Cardiac muscle cell (in vitro differentiated cells and primary cell): ENCODE measurements at places on chromosomes 4 and X. TPM values are rescaled to one million over a fixed set of nuclear protein-coding genes. Genes with fewer than 3 reads are reported as not detected.
A peak's percentile ranks its signal among the peaks of the same experiment; 100 is the strongest.

Gene SCML1
- total RNA-seq, result 4.5 and 5.4 TPM in 2 replicates

Gene SPOCK3
- total RNA-seq, result 2.1 and 4.6 TPM in 2 replicates

Gene MAGED4B
- total RNA-seq, result 25.0 and 32.1 TPM in 2 replicates

Gene EFHC2
- total RNA-seq, result 2.2 and 6.5 TPM in 2 replicates

Gene PCDH7
- total RNA-seq, result 146 and 206 TPM in 2 replicates

Gene PABPC4L
- total RNA-seq, result 3.8 and 7.1 TPM in 2 replicates

Gene ZNF711
- total RNA-seq, result 11.4 and 21.8 TPM in 2 replicates

Gene FDCSP
- total RNA-seq, result not detected in 2 replicates

Gene DMD
- total RNA-seq, result 41.3 and 90.7 TPM in 2 replicates

DNA sequence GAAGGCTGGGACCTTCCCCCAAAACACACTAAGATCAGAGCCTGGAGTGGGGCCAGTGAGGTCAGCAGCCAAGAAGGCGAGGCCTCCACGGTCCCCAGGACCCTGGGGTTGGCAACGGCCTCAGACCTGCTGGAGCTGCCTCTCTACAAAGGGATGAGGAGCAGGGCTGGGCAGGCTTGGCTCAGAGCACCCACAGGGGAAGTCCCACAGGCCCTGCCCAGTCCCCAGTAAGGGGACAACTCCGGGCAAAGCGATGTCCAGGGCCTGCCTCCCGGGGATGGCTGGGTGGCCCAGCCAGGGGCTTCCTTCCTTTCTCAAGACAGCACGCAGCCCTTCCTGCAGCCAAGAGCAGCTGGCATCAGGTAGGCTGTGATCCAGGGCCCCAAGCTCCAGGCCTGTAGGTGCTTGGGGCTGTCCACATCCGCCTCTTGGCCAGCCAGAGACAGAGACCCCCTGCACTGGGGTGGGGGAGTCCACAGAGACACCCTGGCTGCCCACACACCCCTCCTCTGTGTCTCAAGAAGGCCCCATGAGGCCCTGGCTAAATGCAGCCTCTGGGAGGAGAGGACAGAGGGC lies 5.7 kb downstream of the MXD4 start:
- no peaks in the 10 kb centered on the region for H3K27me3 ChIP-seq
- peaks cover 5% of the 10 kb centered on the region for H3K36me3 ChIP-seq
- no peak overlapping the region for H3K4me3 ChIP-seq
- H3K27ac ChIP-seq, result no peak overlapping the region

DNA sequence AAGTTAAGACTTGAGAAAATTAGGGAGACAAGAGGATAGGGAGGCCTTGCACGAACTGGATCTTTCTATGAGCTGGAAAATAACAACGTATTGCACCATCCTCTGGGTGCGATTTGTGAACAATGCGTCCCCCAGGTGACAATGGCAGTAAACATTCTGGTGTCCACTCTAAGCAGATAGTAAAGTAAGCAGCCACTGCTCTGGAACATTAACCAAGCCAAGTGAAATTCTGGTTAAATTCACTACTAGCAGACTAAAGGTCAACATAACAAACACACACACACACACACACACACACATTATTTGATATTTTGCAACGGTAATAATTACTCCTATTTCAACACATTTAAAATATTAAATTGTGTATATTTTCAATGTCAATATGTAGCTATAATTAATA lies 242.2 kb upstream of the DCAF8L1 start:
- no peak overlapping the region for H3K27ac ChIP-seq
- DNase-seq, result no peak
- no peaks in the 10 kb centered on the region for H3K36me3 ChIP-seq
- H3K4me3 ChIP-seq, result no peak overlapping the region
- no peaks in the 10 kb centered on the region for H3K27me3 ChIP-seq

DNA sequence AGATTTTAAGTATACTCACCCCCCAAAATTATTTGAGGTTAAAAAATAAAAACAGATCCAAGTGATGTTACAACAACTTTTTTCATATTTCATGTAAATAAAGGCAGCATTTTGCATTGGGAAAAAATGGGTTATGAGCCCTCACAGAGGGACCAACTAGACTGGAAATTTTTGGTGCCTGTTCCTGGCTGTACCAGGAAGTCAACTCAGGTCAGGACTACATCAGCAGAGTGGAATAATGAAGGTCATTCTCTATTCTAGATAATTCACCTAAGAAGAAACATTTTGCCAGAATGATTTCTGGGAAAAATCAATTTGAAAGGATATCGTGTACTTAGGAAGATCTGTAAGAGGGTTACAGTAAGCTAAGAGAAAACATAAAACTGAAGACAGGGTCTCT lies 66.8 kb downstream of the CORIN start:
- H3K27ac ChIP-seq, result peak overlapping the region; percentile 16
- no peaks in the 10 kb centered on the region for H3K27me3 ChIP-seq
- no peaks in the 10 kb centered on the region for H3K36me3 ChIP-seq
- peaks cover 33% of the 10 kb centered on the region for H3K4me1 ChIP-seq
- no peak for DNase-seq

DNA sequence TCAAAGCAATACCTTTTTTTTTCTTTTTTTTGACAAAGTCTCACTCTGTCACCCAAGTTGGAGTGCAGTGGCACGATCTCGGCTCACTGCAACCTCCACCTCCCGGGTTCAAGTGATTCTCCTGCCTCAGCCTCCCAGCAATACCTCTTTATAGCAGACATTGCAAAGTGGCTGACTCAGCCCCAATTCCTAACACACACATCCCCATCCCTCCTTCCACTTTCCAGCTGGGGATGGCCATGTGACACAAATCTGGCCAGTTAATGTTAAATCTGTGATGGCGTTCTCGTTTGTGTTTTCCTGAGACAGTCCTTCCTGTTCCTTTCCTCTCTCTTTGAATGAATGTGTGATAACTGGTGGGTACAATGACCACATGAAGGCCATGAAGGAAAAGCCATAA lies 276.2 kb upstream of the KLF3 start:
- H3K4me1 ChIP-seq, result peaks cover 7% of the 10 kb centered on the region
- DNase-seq, result peak; percentile 61
- H3K36me3 ChIP-seq, result no peaks in the 10 kb centered on the region
- no peaks in the 10 kb centered on the region for H3K27me3 ChIP-seq
- no peak overlapping the region for H3K27ac ChIP-seq

DNA sequence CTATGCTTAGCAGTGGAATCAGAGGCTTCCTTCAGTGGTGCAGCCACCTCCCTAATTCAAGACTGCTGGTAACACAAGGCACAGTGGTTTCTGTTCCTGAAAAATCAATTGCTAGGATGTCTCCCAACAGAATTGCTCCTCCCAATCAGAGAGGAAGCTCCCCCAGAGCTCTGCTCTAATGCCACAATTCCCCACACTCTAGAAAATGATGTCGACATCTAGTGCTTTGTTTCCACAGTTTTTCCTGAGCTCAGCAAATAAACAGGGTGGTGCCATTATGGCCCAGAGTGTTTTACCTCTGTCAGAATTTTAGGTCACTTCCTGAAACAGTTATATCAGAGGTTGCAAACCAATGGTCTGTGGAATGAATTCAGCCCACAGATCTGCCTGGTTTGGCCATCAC lies 24.7 kb downstream of the TAB3 start:
- H3K27ac ChIP-seq, result no peak overlapping the region
- H3K27me3 ChIP-seq, result no peaks in the 10 kb centered on the region
- peak; percentile 16 for DNase-seq
- H3K36me3 ChIP-seq, result no peaks in the 10 kb centered on the region

- no peaks in the 10 kb centered on the region for H3K4me1 ChIP-seq
- no peak overlapping the region for H3K4me3 ChIP-seq
- no peaks in the 10 kb centered on the region for H3K27me3 ChIP-seq
- H3K27ac ChIP-seq, result no peak overlapping the region
- no peak for DNase-seq
These were observed 251.2 kb downstream of the CFAP299 start for GRCh38 chr4:80586716-80587115.

GRCh38 chr4:163966612-163967011 lies 472.1 kb downstream of the TMA16 start:
- DNase-seq, result no peak
- no peaks in the 10 kb centered on the region for H3K27me3 ChIP-seq
- no peaks in the 10 kb centered on the region for H3K36me3 ChIP-seq
- no peak overlapping the region for H3K4me3 ChIP-seq
- H3K4me1 ChIP-seq, result peaks cover 6% of the 10 kb centered on the region
- H3K27ac ChIP-seq, result no peak overlapping the region

DNA sequence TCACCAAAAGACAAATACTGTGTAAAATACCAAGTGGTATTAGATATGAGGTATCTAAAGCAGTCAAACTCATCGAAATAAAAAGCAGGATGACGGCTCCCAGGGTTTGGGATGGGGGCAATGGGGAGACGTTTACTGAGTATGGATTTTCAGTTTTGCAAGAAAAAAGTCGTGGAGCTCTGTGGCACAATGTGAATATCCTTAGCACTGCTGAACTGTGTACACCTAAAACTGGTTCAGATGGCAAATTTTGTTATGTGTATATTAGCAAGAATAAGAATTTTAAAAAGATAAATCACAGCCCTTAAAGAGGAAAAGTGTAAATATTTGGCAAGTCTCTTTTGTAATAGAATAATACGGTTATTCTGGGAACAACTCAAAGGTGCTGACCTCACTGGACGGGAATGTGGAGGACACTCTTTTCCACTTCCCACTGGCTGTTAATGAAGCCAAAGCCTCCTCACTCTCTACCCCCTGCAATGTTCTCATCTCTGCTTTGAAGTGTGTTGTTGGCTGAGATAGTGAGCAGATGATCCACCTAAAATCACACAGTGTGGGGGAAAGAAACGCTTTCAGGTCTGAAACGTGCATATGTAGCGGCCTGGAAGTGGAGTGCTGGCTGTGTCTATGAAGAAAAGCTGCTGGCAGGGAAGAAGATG lies 49.2 kb downstream of the SEL1L3 start:
- no peak overlapping the region for H3K4me3 ChIP-seq
- H3K27me3 ChIP-seq, result no peaks in the 10 kb centered on the region
- no peak for DNase-seq
- no peaks in the 10 kb centered on the region for H3K4me1 ChIP-seq
- no peak overlapping the region for H3K27ac ChIP-seq

GRCh38 chr4:123807187-123807586 lies 410.6 kb downstream of the SPRY1 start:
- peaks cover 8% of the 10 kb centered on the region for H3K4me1 ChIP-seq
- no peak overlapping the region for H3K27ac ChIP-seq
- no peaks in the 10 kb centered on the region for H3K36me3 ChIP-seq
- DNase-seq, result no peak
- no peaks in the 10 kb centered on the region for H3K27me3 ChIP-seq

DNA sequence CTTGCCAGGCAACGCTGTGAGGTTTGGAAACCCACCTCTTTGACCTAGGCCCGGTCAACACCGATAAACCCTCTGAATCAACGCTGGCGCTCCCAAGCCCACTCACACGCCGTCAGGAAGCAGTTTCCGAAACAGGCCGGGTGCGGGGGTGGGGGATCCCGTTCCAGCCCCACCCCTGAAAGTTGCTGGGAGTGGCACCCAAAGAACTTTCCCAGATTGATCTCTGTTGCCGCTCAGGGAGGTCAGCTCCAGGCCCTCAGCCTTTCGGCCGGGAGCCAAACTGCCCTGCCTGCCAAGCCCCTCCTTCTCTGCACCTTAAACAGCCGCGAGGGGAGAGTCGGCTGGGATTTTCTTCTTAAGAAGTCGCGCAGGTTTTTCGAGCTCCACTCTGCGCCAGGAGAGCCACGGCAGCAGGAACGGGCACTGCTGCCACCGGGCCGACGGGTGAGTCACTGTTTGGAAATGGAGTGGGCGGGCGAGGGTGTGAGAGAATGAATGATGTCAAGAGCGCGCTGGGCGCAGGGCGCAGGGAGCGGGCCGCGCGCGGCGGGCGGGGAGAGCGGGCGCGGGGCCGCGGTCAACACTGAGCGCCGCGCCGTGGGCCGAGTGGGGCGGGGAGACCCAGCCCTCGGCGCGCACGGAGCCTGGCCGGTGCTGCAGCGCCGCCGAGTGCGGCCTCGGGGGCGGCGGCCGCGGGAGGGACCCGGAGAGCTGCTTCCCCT lies at the start of gene SGMS2:
Gene SGMS2, plus strand, starts transcription at position 583 of the 722 bp plus-strand sequence. CDS start 70,622 bp downstream, outside the sequence.
- no peaks in the 10 kb centered on the region for H3K4me1 ChIP-seq
- no peaks in the 10 kb centered on the region for H3K36me3 ChIP-seq
- H3K4me3 ChIP-seq, result peak within 1 kb of the TSS; percentile 69
- H3K27ac ChIP-seq, result no peak within 1 kb of the TSS
- DNase-seq, result peak; percentile 66
